GM12864 (cell line): ENCODE measurements at places on chromosomes 2 and 18.

DNA sequence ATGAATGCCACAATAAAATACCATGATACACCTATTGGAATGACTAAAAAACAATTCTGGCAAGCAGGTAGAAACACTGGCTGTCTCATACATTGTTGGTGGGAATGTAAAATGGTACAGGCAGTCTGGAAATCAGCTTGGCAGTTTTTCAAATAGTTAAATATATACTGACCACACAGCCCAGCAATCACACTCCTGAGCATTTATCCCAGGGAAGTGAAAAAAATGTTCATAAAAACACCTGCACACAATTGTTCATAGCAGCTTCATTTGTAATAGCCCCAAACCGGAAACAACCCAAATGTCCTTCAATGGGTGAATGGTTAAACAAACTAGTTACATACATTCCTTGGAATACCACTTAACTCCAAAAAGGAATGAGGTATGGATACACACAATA lies 137.2 kb downstream of the TFCP2L1 start:
- DNase-seq: no peak

GRCh38 chr2:232315049-232315922 lies 63.3 kb upstream of the ALPP start:
- peak; percentile 44 for DNase-seq

DNA sequence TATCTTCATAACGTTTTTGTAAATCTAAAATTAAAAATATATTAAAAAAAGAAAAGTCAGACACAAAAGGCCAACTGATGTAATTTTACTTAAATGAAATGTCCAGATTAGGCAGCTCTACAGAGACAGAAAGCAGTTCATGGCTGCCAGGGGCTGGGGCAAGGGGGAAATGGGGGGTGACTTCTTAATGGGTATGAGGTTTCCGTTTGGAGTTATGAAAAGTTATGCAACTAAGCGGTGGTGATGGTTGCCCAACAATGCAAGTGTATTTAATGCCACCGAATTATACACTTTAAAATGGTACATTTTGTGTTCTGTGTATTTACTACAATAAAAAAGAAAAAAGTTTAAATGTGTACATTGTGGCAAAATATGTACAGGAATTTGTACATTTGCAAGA lies 70.2 kb upstream of the TEX51 start:
- DNase-seq: no peak

DNA sequence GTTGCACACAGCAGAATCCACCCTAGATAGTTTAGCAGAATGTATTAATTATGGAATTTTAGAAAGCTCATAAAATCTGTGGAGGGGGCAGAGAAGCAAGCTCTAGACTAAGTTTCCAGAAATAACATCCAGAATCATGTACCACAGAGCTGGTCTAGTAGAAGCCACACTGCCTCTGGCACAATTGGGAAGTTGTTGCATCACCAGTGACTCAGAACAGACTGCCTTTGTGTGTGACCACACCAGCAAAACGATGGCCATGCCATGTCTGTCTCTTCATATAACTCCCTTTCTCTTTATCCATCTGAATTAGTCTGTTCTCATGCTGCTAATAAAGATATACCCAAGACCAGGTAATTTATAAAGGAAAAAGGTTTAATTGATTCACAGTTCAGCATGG lies 158.9 kb downstream of the CCDC148 start:
- no peak for DNase-seq

- no peak for DNase-seq
These were observed 103.7 kb downstream of the SLC4A3 start for GRCh38 chr2:219731173-219731572.

- DNase-seq: no peak
These were observed 27.3 kb downstream of the GPC1 start for GRCh38 chr2:240462707-240463273.

- DNase-seq: peak; percentile 26
These were observed 31.2 kb downstream of the KIF3C start for GRCh38 chr2:25951071-25951547.

- no peak for DNase-seq
These were observed at the start of gene RNPEPL1 for GRCh38 chr2:240567872-240568677. TSS of gene RNPEPL1 (plus strand) at chr2:240568484. CDS start at chr2:240568587, 103 bp downstream.

GRCh38 chr18:7601246-7601615 lies 34.1 kb downstream of the PTPRM start:
- DNase-seq: no peak

- DNase-seq: no peak
These were observed 29.2 kb downstream of the AKAIN1 start for GRCh38 chr18:5167831-5168230.

DNA sequence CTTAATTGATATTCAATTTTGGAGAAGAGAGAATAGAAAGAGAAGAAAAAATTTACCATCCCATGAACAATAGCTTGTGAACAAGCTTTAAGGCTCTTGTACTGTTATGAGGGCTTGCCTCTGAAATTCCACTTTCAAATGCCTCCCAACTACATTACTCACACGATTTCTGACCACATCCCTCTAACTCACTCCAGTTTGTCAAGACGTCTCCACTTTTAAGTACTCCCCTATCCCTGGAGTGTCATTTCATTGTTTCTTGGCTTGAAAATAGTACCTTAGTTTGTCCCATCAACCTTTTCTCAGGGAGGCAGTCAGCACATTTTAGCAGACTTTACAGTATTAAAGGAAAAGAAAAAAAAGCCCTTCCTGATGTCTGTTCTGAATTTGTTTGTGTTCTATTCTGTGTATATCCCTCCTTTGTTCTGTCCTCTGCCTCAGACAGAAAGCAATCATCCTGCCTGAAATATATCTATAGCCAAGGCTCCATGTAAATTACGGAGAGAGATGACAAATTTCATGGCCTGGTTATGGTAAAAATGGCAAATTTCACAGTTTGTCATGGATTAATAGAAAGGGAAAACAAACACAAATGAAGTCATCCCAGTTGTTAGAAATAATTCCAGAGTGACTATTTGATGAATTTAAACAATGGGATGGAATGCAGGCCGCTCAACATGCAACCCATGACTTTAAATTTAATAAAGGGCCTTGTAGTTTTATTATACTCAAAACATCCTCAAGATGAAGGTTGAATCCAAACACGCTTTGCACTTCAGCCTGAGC lies 228.8 kb downstream of the ETAA1 start:
- DNase-seq: no peak

- DNase-seq: no peak
These were observed 706.5 kb upstream of the FSHR start for GRCh38 chr2:49860834-49861233.

DNA sequence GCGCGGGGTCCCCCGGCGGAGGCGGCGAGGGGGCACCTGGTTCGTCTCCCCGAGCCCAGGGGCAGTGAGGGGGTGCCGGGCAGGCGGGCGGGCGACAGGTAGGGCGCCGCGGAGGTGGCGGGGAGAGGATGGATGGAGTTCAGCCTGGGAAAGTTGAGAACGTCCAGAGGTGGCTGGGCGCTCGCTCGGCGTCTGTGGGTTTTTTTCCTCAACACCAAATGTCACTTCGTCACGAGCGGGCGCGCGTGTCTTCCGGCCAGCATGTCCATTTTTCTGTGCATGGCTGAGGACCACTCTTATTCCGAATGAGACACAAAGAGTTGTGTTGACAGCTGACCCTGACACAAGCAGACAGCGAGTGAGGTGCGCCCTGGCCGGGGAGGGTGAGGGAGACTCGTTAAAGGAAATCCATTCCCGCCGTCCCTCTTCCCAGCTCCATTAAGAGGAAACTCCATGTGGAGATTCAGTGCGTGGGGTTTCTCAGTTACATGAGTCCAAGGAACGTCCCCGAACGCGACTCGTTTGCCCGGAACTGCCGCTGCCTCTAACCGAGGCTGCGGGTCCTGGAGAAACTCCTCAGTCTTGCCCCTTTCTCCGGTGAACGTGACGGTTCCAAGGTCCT lies 859 bp downstream of the GREB1L start:
- no peak for DNase-seq

DNA sequence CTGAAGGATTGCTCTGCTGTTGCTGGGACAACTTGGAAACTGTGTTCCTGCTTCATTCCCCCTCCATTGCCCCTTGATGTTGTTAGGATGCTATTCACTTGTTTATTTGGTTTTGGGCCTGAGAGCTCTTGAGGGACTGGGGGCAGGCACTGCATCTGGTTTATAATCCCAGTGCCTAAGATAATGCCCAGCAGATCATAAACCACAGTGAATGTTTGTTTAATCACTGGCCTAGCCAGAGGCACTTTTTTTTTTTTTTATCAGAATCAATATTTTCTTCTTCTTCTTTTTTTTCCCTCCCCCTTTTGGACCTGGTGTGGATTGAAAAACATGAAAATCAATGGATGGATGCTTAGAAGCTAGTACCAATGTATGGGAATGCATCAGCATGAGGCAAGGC lies 38.1 kb downstream of the KCNS3 start:
- DNase-seq: no peak

GRCh38 chr2:48066000-48066399 lies 159.7 kb upstream of the FBXO11 start:
- DNase-seq: no peak

GRCh38 chr2:240159251-240159839 lies 18.9 kb upstream of the OTOS start:
- DNase-seq: no peak

- DNase-seq: no peak
These were observed 27.4 kb upstream of the IL1RL1 start for GRCh38 chr2:102283996-102284395.

DNA sequence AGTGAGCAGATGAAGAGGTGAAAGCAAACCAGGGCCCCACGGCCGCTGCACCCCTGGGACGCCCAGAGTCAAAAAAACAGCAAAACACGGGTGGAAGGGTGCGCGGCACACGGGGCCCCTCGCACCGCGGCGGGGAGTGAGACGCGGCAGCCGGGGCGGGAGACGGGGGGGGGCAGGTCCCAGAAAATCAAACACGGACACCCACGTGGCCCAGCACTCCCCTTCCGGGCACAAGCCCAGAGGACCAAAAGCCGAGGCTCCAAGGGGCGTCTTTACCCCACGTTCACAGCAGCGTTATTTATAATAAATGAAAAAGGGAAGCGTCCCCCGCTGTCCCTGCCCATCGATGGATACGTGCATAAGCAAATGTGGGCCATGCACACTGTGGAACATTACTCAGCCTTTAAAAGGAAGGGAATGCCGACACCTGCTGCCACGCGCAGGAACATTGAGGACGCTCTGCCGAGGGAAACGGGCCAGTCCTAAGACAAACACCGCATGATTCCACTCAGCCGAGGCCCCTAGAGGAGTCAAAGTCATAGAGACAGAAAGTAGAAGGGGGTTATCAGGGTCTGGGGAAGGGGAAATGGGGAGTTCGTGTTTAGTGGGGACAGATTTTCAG lies 677 bp upstream of the COPS9 start:
- no peak for DNase-seq

- no peak for DNase-seq
These were observed 179.5 kb downstream of the GULP1 start for GRCh38 chr2:188471166-188471565.

- no peak for DNase-seq
These were observed 21.6 kb downstream of the MC4R start for GRCh38 chr18:60350941-60351340.

GRCh38 chr2:154974041-154974440 lies 275.5 kb downstream of the KCNJ3 start:
- no peak for DNase-seq

DNA sequence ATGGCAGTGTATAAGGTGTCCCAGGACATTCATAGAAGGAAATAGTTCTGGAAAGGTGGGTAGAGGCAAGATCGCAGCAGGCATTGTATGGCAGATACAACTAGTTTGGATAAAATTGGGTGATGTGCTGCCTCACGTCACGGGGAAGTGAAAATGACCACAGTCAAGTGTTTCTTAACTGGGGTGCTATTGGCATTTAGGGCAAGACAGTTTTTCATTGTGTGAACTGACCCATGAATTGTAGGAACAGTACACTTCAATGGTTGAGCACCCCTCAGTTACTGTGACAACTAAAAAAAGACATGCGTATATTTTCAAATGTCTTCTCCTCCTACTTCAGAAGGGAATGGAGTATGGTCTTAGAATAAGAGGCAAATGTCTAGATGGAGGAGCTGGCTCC lies 22.3 kb upstream of the CYRIA start:
- DNase-seq: no peak

DNA sequence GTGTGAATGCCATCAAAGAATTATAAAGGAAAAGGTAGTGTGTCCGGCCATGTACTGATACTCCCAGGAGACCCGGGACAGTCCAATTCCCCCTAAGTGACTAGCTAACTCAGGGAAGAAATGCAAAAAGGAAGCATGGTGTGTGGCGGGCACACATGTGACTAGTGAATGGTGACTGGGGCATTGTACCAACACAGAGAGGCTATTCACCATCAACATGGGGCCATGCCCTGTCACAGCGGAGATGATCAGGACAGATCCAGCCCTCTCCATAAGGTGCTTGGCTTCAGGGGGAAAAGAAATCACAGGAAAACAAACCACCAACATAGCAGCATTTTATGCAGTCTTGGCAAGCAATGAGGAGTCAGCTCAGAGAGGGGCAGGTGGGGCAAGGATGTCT lies 34.3 kb downstream of the FAM168B start:
- DNase-seq: no peak

GRCh38 chr2:29714333-29714732 lies 207.1 kb downstream of the ALK start:
- DNase-seq: no peak

DNA sequence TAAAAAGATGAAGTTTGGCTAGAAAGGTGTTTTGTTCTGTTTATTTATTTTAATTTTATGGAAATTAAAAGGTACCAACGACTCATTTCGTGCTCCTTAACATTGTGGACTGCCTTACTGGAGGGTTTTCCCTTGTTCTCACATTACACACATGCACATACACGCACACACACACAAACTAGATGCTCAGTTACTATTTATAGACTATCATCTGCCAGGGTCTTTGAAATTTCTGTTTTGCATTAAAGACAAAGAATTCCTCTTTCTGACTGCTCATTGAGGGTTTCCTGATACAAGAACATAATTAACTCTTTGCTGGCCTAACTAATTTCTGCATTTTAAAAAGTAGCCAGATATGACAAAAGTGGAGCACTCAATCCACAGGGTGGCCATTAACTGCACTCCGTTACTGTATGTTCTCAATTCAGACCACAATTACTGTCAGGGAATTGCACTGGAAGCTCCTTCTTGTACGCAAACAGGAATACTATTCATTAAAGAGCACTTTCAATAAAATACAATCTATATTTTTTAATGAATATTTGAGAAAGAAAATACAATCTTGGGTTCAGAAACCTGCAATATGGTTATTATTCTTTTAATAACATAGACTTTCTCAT lies 366.9 kb upstream of the GALNT5 start:
- no peak for DNase-seq

GRCh38 chr2:24594283-24594682 lies 103.2 kb downstream of the NCOA1 start:
- DNase-seq: no peak

DNA sequence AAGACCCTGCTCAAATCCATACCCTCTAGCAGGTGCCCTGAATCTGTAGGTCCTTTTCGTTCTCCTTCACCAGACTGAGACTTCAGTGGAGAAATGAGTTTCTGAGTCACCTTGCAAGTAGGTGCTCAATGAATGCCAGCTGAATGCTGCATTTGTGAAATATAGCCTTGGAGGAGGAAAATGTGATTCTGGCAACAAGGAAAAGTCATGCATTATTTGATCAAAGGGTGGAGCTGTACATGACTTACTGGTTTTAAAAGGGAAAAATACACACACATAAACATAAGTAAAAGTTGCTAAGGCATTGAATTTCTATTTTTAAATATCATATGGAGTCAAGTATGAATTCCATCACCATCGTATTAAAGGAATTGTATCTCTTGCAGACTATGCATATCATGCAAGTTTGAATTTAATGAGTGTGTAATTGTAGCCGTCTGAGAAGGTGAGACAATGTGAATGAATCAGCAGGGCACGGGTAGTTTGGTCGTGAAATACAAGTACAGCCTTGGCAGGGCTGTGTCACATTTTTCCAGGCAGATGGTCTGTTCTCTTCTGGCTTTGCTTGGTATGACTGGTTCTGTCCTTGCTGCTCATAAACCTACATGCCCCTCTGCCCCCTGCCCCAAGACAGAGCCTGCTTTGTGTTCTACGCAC lies 160.8 kb downstream of the COL6A3 start:
- DNase-seq: no peak
